Stimulated activated CD8-positive, alpha-beta memory T cell treated with anti-CD3 and anti-CD28 coated beads, Interleukin-7, amount 100 ng/mL, for 24 hours (primary cell): ENCODE measurements at places on chromosomes 11 and 22.
A peak's percentile ranks its signal among the peaks of the same experiment; 100 is the strongest.

- DNase-seq: no peak
Measured at GRCh38 chr11:68632802-68633201, 51.5 kb upstream of the GAL start.

DNA sequence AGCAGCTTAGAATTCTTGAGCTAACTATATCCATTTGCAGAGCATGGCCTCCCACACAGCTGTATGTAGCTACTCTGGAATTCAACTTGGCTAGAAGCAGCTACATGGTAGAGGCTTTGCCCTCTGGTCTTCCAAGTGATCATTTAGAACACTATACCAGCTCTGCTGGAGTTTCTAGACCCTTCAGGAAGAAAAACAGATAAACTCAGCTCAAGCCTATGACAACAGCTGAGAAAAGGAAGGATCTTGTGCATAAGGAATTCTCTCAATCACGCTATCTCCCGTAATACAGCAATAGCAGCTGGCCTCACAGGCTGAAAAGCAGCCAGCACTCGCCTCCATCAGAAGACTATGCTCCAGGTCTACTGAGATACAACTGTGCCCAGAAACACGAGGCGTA, 50.6 kb upstream of the APOA1 start:
- no peak for DNase-seq

DNA sequence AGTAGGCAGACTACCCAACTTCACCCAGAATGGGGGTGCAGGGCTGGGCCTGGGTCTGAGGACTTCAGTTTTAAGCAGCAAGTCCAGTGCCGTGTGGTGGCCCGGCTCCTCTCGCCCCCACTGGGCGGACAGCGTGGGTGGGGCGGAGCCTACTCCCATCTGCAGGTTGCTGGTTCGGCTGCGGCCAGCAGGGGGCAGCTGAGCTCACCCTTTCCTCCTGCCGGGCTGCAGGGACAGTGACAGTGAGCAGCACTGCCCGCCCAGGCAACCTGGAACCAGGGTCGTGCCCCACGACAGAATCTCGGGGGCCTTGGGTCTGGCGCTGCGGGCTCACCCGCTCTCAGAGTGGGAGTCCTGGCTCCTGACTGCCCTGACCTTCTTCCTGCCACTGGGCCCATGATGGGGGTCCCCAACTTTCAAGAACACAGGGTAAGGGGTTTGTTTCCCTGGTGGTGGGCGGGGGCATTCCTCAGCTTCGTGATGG, 6.2 kb upstream of the NEAT1 start:
- peak; percentile 86 for DNase-seq

DNA sequence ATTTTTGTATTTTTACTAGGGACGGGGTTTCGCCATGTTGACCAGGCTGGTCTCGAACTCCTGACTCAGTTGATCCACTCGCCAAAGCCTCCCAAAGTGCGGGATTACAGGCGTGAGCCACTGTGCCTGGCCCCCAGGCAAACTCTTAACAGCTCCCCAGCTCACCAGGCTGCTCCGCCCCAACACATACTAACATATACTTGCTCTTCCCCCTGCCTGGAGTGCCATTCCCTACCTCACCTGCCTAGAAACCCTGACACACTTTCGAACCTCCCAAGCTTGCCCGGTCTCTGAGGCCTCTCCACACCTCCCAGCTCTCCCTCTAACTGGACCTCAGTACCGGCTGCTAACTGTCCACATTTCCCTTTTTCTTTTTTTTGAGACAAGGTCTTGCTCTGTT, 8.5 kb downstream of the MAP4K2 start:
- DNase-seq: no peak

GRCh38 chr11:22115470-22116029, 77.3 kb upstream of the ANO5 start:
- no peak for DNase-seq

- DNase-seq: no peak
Measured at GRCh38 chr11:74157169-74157568, 13.6 kb downstream of the C2CD3 start.

- DNase-seq: no peak
Measured at GRCh38 chr11:78453140-78453935, 35.7 kb upstream of the GAB2 start.

DNA sequence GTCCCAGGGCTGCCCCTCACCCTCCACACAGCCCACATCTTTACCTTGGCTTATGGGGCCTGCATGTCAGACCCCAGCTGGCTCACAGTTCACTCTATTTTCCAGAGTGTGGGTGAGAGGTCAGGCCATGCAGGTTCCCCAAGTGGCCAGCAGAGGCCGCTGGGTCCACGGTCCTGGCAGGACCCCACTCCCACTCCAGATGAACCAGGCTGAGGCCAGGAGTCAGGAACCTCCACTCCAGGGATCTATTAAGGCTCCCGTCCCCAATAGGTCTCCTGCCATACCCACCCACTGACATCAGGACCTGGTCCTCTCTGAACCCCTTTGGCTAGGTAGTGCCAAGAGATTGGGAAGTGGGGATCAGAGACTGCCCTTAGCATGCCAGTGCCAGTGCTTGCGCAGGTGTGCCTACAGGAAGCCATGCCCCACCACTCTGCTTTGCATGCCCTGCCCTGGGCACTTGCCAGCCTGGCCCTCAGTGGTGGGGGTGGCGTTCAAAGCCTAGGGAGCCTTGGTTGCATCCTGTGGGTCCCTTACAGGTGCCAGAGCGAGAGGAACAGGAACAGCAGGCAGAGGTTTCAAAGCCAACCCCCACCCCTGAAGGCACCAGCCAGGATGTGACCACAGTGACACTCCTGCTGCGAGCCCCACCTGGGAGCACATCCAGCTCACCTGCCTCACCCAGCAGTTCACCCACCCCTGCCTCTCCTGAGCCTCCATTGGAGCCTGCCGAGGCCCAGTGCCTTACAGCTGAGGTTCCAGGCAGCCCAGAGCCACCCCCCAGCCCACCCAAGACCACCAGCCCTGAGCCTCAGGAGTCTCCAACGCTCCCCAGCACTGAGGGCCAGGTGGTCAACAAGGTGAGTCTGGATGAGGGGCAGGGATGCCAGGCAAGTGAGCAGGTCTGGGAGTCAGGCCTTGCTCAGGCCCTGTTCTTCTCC, 8.3 kb downstream of the SMTN start:
- DNase-seq: no peak

DNA sequence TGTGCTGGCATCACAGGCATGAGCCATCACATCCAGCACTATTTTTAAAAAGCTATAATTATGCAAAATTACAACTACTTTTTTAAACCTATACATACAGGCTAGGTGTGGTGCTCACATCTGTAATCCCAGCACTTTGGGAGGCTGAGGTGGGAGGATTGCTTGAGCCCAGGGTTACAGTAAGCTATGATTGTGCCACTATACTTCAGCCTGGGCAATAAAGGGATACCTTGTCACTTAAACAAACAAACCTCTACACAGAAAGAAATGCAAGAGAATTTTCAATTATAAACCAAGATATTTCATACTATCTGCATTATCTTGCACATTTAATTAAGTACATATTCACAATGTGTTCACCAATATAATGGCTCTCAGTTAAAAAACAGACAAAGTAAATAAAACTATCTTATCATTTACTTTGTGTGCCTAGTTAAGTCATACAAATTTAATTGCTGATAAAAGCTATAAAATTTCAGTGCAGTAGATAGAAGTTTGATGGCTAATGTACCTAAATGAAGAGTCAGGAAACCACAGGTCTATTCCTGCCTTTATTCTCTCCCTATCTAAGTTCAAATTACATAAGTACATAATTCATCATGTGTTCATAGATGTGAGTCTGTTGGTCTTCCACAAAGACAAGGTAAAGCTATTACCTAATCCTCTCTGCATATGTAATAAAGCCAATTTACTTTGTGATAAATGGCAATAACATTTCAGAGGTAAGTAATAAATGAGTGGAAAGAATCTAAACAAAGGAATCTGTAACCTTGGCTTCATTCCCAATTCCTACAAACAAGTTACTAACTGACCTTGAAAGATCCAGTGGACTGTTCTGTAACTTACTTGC, 9.0 kb upstream of the RDX start:
- no peak for DNase-seq

GRCh38 chr22:25548866-25549464, 15.5 kb upstream of the GRK3 start:
- DNase-seq: no peak

GRCh38 chr22:44919691-44920090, 90.1 kb downstream of the PHF21B start:
- DNase-seq: no peak

- DNase-seq: no peak
Measured at GRCh38 chr22:17829695-17830042, 55.4 kb upstream of the BID start.

GRCh38 chr22:36935313-36935610, 21.8 kb downstream of the CSF2RB start:
- no peak for DNase-seq

GRCh38 chr11:17686231-17686980, 33.0 kb upstream of the MYOD1 start:
- DNase-seq: no peak

DNA sequence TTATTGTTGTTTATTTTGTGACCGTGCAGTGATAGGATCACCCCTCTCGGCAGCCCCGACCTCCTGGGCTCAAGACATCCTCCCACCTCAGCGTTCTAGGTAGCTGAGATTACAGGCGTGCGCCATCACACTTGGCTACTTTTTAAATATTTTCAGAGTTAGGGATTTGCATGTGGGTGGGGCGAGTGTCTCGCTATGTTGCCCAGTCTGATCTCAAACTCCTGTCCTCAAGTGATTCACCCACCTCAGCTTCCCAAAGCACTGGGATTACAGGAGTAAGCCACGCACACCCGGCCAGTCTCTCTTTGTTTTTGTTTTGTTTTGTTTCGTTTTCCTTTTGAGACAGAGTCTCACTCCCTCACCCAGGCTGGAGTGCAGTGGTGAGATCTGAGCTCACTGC, 1.2 kb upstream of the INTS5 start:
- DNase-seq: no peak

GRCh38 chr11:35174666-35175065, 35.7 kb downstream of the CD44 start:
- no peak for DNase-seq

DNA sequence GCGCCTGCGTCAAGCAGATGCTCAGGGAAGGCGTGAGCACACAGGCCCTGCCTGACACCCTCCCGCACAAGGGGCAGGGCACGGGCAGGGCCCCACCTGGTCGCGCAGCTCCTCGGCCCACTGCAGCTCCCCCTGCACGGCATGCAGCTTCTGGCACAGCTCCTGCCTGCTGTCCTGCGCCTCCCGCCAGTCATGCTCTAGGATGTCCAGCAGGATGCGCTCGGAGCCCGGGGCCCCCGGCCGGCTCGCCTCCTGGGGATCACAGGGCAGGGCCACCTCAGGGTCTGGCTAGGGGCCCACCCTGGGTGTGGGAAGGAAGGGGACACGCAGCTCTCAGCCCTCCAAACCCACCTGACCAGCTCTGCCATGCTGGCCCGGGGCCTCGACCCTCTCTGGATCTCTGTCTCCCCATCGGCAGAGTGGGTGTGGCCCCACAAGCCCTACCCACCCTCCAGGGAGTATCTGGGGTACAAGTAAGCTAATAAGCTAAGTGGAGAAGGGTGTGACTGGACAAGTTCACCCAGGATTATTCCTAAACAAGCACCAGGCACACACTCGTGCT, 10.7 kb downstream of the CARD10 start:
- DNase-seq: no peak

DNA sequence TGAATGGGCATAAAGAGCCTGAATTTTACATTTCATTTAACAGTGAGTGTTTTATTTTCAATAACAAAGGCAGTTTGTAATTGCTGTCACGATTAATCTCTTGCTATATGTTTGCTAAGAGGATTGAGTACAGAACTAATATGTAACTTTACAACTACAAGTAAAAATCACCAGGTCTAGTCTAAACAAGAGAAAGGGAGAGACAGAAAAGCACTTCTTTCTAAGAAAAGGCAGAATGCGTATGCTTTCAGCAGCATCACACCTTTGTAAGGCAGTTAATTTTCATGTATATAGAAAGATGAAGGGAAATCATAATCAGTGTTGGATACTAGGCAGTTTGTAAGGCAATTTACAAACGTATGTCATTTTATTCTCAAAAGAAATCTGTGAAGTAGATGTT, 169.8 kb downstream of the NELL1 start:
- DNase-seq: no peak

GRCh38 chr11:2687782-2688191, 12.0 kb downstream of the KCNQ1OT1 start:
- DNase-seq: no peak

DNA sequence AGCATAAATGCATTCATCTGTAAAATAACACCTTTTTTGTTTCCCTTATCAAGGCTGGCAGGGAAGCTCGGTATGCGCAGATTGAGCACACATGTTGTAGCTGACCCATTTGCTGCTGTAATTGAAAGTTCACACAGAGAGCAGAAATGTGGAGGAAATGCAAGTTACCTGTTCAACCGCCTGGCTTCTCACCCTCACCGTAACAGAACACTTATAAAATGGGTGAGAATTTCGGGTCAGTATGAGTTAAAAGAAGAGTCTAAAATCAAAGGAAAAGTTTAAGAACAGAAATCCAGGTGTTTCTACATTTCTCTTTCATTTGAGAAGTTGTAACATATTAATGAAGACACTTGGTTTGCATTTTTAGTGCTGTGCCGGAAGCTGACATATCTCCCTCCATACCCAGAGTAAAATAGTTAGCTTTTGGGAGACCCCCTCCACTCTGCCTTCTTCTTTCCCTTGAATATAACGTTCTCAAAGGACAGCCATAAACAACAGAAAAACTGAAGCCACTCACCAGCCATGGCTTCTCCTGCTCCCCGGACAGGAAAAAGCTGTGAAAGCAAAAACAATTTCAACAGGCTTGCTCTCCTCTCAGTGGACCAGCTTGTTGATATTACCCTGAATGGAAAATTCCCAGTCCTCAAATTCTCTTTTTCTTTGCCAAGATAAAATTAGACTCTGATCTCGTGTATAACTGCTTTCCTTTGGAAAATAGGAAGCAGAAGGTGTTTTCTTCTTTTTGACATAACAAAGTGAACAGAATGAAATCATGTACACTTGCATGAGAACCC, at the start of gene CASP12:
Gene CASP12, minus strand, starts transcription at position 570 of the 794 bp plus-strand sequence.
- no peak for DNase-seq

GRCh38 chr22:50704510-50705218, 32.0 kb downstream of the SHANK3 start:
- no peak for DNase-seq

- DNase-seq: no peak
Measured at GRCh38 chr22:35451592-35451991, 51.7 kb downstream of the MCM5 start.

DNA sequence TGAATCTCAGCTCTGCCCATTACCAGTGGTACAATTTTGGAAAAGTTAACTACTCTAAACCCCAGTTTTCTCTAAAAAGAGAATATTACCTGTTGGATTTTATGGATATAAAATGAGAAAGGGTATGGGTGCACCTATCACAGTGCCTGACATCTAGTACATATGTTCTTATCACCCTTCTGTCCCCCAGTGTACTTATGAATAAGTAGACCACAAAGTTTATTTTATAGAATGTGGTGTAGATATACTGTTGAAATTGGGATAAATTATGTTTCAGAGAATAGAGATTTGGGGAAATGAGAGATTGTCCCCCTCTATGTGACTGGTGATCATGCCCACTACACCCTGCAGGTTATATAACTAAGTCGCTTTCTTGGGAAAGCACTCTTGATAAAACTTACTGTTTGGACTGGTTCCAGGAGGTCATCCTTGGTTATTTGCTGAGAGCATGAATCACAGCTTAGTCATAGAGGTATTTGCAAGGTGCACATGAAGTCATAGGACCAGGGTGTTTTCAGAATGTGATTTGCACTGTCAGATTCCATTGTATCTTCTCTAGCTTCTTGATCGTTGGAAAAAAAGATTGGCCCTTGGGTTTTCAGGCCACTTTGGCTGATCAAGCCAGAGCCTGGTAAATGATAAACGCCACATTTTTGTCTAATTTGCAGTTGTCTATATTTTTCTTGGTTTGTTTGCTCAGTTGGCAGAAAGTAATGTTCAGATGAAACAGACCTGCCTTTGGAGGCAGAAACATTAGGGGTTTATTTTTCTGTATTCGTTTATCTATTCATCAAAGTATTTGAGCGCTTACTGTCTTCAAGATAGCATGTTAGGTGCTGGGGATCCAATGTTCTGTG, 21.3 kb downstream of the STX3 start:
- DNase-seq: no peak
